ENCODE measurements at places on chromosomes 2 and 18.

DNA sequence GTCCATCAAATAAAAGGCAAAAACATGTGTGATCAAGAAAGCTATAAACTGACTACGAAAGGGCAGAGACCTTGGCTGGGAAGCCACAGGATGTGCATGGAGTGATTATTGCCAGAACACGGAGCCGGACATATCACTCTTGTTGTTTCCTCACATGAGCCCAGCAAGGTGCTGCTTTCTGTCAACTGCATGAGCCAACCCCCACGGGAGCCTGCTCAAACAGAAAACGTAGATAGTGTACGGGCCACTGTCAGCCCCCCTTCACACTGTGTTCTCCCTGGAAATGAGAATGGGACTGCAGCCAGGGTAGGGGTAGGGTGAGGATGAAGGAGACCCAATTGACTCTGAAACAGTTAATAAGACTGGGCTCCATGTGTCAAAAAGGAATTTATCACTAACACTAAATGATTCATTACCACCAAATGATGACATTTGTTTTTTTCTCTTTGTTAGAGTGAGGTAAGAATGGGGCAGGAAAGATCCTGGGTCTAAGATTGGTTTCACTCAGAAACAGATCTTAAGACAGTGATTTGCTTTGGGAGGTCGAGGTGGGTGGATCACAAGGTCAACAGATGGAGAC, 235.8 kb downstream of the MREG start:
- H3K4me1 ChIP-seq: peaks cover 9% of the 10 kb centered on the region
- no peaks in the 10 kb centered on the region for H3K27me3 ChIP-seq
- no peaks in the 10 kb centered on the region for H3K36me3 ChIP-seq
- no peak overlapping the region for H3K4me3 ChIP-seq
- no peak overlapping the region for H3K27ac ChIP-seq
- DNase-seq: no peak

GRCh38 chr2:45390441-45390840, 220.6 kb downstream of the SRBD1 start:
- H3K36me3 ChIP-seq: peaks cover 2% of the 10 kb centered on the region
- H3K27ac ChIP-seq: no peak overlapping the region
- DNase-seq: no peak
- no peak overlapping the region for H3K4me3 ChIP-seq

DNA sequence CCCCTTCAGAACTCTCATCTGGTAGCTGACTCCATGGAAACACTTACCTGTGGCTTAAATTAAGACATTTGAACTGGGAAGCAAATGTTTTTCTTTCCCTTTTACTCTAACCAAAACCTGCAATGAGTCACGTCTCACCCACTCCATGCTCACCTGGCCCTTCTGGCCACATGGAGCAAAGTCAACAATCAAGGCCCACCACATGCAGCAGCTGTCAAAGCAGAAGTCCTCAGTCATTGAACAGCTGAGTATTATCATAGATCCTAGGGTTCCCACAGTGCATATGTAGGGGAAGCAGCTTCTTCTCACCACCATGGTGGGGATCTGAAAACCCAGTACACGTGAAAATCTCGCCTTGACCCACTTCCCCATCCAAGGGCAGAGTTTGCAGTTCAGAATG, 12.3 kb upstream of the MEP1B start:
- no peaks in the 10 kb centered on the region for H3K36me3 ChIP-seq
- no peak overlapping the region for H3K4me3 ChIP-seq
- H3K27ac ChIP-seq: no peak overlapping the region
- H3K27me3 ChIP-seq: no peaks in the 10 kb centered on the region

- H3K27ac ChIP-seq: no peak overlapping the region
- DNase-seq: no peak
- no peak overlapping the region for H3K4me3 ChIP-seq
- H3K36me3 ChIP-seq: no peaks in the 10 kb centered on the region
- no peaks in the 10 kb centered on the region for H3K27me3 ChIP-seq
Observed at GRCh38 chr18:69408522-69408921, 7.8 kb downstream of the DOK6 start.

- DNase-seq: no peak
- H3K27ac ChIP-seq: no peak overlapping the region
- H3K4me3 ChIP-seq: no peak overlapping the region
- H3K36me3 ChIP-seq: no peaks in the 10 kb centered on the region
- H3K4me1 ChIP-seq: peaks cover 5% of the 10 kb centered on the region
- no peaks in the 10 kb centered on the region for H3K27me3 ChIP-seq
Observed at GRCh38 chr2:184646593-184646992, 48.3 kb downstream of the ZNF804A start.

GRCh38 chr18:55433648-55434047, 154.3 kb downstream of the TCF4 start:
- no peaks in the 10 kb centered on the region for H3K36me3 ChIP-seq
- no peak overlapping the region for H3K27ac ChIP-seq
- peaks cover 6% of the 10 kb centered on the region for H3K4me1 ChIP-seq
- DNase-seq: no peak
